HT1080 (cell line): ENCODE measurements at places on chromosomes 7 and 10. TPM values are rescaled to one million over a fixed set of nuclear protein-coding genes. Genes with fewer than 3 reads are reported as not detected.

GPR26 gene
- not detected in 2 replicates for total RNA-seq

DNA sequence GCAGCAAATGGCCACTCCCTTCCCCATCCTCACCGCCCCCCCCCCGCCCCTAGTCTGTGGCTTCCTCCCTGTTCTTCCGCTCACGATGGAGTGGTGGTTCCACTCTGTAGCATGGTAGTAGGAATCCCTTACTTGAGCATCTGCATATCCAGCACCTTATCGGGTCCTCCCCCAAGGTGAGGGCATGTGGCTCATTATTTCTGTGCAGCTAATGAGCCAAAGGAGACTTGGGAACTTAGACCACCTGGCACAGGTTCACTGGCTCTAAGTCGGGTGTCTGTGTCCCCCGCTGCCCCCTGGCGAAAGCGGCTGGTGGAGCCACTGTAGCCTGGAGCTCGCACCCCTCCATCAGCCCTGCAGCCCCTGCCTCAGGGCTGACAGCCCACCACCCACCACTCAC lies 22.8 kb upstream of the GPR26 start:
- no peak for DNase-seq

GRCh38 chr10:16441173-16441840 lies 4.5 kb downstream of the PTER start:
- no peak for DNase-seq

MBL2 gene
- not detected in 2 replicates for total RNA-seq

GRCh38 chr7:82081644-82082224 lies 311.9 kb upstream of the HGF start:
- DNase-seq, result no peak

GRCh38 chr7:117133125-117133524 lies 179.8 kb downstream of the ST7 start:
- DNase-seq, result no peak

LRRTM3 gene
- not detected in 2 replicates for total RNA-seq

DNA sequence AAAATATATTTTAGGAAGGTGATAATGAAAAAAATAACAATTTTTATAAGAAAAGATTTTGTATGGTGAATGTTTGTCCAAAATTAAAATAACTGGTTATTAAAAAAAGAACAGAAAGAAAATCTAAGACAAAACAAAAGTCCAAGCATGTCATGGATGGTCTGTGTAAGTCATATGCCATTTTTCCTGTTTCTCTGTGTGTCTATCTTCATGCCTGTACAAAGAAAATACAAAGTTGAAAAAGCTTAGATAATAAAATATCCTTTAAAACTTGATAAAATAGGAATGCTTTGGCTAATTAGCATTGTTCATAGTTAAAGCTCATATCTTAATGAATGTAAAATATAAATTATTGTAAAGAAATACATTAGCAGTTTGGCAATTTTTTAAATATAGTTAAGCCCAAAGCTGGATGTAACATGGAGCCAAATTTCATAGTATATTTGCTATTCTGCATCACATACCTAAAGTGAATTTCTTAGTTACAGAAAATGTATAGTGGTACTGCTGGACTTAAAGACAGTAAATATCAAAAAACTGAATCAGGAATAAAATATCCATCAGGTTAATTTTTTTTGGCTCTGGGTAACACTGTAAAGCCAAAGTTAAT lies 661.1 kb downstream of the PCDH15 start:
- DNase-seq, result no peak

DNA sequence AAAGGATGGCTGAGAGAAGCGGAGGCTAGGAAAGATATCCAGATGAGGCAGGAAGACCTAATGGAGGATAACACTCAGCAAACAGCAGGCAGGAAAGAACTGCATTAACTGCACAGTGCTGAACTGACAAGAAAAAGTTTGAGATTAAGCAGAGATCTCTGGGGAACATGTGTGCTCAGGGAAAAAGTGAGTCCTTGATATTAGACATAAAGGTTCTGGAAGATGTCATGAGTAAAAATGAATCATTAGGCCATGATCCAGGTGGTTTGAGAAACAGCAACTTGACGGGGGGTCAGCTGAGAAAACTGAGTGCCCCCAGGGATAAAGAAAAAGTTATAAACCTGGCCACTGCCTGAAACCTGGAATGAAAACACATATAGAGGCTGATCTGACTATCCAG lies 27.3 kb upstream of the ANK3 start:
- DNase-seq, result no peak

ANKMY2 gene
- total RNA-seq, result 17.8 and 25.4 TPM in 2 replicates

DNA sequence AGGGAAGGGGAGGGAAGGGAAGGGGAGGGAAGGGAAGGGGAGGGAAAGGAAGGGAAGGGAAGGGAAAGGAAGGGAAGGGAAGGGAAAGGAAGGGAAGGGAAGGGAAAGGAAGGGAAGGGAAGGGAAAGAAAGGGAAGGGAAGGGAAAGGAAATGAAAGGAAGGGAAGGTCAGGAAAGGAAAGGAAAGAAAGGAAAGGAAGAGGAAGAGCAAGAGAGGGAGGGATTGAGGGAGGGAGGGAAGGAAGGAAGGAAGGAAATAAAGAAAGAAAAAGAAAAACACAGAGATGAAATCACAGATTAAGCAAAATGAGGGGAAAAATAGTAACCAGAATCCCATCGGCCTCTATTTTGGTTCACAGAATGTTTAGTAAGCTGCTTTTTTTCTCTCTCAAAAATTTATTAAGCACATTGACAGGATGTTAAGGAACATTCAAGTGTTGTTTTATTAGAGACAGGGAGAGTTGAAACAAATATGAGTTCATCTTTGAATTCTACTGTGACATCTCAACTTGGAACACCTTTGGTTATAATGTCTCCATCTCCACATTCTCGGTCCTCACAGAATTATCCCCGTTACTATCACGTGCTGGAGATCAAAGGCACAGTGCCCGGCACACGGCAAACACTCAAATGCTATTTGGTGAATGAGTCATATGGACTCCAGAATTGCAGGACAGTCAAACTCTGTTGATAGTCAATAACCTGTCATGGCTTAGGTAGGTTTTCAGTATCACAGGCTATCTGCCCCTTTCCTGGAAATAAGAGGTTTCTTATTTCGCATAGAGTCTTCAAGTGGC lies 52.4 kb downstream of the ABCB1 start:
- DNase-seq, result no peak

GRCh38 chr7:17486835-17487234 lies 188.4 kb downstream of the AHR start:
- no peak for DNase-seq

DNA sequence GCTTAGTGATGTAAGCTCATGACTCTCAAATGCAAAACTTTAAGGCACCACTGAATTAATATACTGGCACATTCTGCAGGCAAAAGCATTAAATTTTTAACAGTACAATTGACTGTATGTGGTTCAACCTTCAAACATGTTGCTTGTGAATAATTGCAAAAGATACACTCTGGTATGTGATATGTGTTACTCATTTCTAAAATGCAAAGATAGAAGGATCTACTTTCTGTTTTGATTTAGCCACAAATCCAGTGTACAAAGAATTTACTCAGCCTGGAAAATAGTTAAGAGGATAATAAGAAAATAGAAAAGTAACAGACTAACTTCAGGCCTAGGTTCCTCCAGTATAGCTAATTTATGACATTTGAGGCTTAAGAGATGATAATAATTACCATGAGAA lies 66.6 kb upstream of the NOBOX start:
- no peak for DNase-seq

GRCh38 chr7:29330136-29330535 lies 135.6 kb downstream of the CHN2 start:
- no peak for DNase-seq
